Femur (tissue), 1 donor: ENCODE measurements at places on chromosomes 2 and 18.
A peak's percentile ranks its signal among the peaks of the same experiment; 100 is the strongest.

DNA sequence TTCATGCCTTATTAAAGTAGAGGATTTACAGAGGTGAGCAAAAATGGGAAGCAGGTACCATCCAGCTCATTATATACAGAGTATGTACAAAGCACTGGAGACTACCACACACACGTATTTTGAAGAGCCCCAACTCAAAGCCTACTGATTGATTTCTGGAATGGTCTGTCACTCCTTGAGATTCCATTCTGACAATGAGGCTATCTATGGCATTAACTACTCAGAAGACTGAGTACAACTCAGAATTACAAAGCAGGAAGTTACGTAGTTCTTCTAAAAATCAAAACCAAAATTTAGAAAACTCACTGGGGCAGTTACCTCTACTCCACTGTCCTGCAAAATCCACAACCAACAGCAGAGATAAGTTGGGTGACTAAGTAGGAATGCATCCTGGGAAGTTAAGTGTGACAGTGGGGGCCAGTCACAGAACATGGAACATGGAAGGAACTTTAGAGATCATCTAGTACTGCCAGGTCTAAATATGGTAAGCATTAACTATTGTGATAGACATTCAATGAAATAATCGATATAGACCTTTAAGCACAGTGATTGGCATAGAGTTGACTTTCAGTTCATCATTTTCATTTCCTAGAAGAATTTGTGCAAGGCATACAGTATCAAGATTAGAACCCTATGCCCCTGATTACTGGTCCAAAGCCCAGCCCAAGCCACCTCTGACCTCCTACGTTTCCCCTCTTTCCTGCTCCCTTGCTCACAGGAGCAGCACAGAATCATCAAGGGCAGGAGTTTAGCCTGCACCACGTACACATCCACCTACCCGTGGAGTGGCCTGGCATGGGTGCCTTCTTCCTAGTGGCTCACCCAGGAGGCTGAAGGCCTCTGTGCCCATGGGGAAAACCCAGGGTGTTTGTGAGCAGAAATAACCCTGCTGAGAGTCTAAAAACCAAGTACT lies 80.1 kb upstream of the FOSL2 start:
- no peak for DNase-seq

DNA sequence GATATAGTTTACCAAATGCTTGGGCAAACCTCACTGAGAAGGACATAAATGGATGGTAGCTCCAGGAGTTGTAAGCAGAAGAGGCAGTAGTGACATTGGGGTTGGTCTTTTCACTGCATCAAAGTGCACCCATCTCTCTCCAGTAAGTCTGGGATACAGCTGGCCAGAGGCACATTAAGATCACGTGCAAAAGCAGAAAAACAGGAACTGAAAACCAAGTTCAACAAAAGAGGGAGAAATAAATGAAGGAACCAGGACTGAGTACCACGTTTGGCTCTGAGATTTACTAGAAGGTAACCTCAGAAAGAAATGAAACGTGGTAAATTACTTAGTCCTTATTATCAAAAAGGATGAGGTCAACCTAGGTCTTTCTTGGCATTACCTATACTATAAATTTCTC lies 259.2 kb downstream of the OSR1 start:
- no peak for DNase-seq

GRCh38 chr2:134933732-134934131 lies 15.1 kb downstream of the CCNT2 start:
- DNase-seq: no peak

DNA sequence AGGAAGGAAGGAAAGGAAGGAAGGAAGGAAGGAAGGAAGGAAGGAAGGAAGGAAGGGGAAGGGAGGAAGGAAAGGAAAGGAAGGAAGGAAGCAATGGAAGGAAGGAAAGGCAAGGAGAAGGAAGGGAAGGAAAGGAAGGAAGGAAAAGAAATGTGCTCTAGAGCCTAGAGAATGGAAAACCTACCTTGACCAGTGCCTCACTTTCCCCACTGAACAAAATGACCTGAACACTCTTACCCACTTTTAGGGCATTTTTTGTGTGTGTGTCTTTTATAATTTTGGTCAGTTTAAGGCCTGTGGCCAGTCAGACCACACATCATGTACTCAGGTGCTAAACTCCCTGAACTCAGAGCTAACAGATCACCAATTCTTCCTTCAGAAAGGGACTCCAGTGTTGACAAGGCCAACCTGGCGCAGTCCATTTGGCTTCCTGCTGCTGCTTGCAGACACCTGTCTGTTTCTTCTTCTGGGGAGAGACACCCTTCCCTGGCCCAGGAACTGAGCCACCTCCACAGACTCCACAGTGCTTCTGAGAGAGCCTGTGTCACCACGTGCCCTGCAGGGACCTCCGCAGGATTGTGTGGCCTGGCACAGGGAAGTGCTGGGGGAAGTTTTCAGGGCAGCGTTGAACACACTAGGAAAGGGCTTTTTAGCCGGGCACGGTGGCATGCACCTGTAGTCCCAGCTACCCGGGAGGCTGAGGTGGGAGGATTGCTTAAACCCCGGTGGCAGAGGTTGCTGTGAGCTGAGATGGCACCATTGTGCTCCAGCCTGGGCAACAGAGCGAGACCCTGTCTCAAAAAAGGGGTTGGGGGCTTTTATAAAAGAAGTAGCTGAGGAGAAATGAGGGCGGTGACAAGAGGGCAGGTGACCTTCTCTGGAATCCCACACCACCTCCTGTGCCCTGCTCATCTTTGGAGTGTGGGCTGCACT lies 57.2 kb downstream of the DDX1 start:
- DNase-seq: no peak

DNA sequence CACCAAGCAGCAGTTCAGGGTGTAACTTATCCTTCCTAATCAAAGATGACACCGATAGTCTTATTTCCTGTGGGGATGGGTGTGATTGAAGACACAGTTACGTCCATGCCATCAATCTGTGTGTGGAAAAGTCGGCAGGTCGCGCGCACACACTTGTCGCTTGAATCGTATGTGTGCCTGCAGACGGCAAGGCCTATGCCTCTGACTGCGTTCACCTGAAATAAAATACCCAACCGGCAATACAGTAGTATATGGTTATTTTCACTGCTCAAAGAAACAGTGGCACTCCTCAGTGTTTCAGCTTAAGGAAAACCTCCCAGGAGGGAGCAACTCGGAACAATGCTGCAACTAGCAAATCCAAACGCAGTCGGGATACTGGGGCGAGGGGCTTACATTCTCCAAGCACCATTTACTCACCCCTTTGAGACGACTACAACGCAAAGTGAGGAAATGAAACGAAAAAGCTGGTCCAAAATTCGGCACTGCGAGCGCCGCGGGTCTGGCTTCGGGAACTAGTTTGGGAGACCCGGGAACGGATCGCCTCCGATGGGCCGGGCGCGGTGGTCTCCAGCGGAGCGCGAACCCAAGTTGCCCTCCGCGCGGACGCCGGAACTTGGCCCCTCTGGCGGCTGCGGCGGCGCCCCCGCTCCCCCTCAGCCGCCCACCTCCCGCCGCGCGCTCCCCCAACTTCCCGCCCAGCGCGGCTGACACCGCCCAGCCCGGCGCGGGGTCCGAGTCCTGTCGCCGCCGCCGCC lies 675 bp downstream of the PRKD3 start:
- DNase-seq: peak; percentile 46

DNA sequence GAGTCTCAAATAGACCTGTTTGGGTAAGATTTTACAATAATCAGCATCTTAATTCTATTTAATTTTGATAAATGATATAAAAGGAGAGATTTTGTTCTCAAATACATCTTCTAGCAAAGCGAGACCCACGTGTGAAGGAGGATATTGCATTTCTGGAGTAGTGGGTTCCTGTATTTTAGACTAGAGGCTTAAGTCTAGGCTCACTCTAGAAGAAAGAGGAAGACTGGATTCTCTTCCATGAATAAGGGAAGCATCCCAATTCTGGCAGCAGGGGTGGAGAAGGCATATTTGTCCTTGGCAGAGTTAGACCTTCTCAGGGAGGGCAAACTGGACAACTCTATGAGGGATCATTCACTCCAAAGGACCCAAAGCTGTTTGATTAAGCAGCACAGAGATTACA lies 11.3 kb upstream of the FAM228A start:
- no peak for DNase-seq

DNA sequence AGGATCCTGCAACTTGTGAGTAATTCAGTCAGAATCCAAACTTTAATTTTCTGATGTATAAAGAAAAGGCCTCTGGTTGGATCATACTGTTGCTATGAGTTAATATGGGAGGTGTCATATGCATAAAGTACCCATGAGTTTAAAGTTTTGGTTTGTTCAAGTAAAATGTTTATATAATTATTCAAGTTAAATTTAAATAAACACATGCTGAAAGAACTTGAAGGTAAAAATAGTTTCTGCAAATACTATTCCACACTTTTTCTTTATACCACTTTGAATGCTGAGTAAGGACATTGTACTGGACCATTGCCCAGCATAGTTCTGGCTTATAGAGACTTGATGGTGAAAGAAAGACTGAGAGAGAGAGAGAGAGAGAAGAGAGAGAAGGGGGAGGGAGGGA lies 30.7 kb downstream of the PKP4 start:
- no peak for DNase-seq

- no peak for DNase-seq
Measured at GRCh38 chr2:45391866-45392265, 219.2 kb downstream of the SRBD1 start.
